ENCODE measurements at places on chromosomes 12 and 14.

DNA sequence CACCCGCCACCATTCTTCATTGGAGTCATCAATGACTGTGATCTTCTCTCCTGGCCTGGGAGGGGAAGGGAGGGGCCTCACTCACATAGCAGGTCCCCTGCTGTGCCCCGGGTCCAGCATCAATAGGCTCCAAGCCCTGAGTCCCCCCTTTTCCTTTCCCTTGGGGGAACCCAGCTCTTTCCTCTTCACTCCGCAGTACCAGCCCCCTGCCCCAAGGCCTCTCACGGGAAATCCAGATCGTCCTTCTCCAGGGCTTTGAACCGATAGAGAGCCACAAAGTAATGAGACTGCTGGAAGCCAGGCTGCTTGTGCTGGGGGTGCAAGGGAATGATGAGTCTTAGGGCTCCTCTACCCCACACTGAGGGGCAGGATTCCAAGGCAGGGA lies 6.7 kb downstream of the STAC3 start:
- DNase-seq: no peak

GRCh38 chr14:23252006-23252405 lies 14.3 kb downstream of the RNF212B start:
- no peak for DNase-seq

- no peak for DNase-seq
These were observed 13.2 kb downstream of the PLD4 start for GRCh38 chr14:104937694-104938365.

GRCh38 chr12:69984241-69984640 lies 159.2 kb downstream of the MYRFL start:
- DNase-seq: no peak

DNA sequence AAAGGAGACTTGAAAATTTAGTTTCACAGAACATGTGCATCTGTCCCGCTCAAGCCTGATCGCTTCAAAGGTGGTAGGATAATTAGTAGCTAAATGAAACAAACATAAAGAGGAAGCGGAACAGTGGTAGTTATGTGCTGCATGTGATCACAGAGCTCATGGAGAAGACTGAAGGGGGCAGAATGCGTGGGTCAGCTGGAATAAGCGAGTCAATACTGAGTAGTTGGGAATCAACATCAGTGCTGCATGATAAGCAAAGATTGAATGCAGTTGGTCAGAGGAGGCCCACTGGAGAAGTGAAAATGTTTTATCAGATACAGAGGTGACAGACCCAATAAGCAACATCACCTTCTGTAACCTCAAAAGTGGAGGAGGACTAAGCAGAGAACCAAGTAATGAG lies 95.1 kb upstream of the RFX4 start:
- no peak for DNase-seq

DNA sequence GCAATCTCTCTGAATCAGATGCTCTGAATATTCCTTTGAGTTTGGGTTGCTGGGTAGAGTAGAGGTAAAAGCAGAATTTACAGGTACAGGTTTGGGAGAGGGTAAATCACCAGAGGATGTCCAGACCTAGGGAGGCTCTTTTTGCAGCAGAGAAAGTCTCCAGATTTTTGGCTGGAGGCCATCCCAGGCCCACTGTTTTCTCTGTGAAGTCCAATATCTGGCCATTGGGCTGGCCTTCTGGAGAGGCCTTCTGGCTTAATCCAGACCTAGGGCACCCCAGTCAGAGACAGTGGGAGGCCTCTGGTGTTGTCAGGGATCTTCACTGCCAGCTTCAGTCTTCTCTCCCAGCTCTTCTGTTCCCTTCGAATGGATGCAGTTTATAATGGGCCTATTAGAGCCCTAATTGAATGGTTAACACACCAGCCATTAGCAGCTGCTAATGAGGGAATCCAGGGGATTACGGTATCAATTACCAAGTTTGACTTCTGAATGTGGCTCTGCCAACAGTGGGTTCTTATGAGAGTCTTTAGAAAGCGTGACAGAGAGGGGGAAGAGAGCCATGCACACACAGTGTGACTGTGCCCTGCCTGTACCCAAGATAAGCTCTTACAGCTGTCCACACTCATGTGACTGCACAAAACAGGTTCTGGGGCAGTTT lies 183.1 kb downstream of the EMP1 start:
- DNase-seq: no peak

GRCh38 chr14:42428996-42429395 lies 822.3 kb downstream of the LRFN5 start:
- DNase-seq: no peak

DNA sequence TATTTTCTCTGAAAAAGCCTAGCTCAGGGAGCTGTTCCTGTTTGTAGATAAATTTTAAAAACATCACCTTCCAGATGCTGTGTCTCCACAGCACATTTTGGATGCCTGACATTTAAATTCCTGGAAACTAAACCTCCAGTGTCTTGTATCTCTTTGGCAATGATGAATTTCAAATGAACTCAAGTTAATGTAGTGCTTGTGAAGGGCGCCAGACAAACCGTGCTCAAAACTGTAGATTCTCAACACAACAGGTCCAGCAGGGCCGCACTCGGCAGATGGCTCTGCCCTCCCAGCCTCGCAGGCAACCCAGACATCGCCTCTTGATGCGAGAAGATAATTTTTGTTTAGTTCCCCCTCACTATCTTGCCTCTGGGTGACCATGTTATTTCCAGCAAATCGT lies 432.9 kb downstream of the VRK1 start:
- DNase-seq: no peak
